AG04449 (cell line): ENCODE measurements at places on chromosomes 11 and 22.

- DNase-seq, result no peak
Observed at GRCh38 chr11:42412590-42412989, 899.2 kb upstream of the API5 start.

GRCh38 chr11:113689768-113690618 is 16.1 kb downstream of the TMPRSS5 start:
- DNase-seq, result no peak

DNA sequence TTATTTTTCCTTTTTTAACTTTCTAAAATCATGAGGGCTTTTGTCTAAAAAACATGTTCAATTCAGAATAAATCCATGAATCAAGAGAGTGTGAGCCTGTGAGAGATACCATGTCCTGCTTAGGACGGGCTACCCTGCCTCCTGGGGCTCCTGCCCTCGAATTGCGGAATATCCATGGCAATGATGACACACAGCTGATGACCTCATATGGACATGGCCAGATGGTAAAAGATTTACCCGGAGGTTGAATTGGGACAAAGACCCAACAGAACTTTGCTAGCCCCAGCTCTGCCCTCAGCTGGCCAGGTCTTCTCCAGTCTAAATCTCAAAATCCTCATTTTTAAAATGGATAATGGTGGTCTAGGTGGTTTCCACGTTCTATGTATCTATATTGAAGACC is 538.1 kb upstream of the API5 start:
- DNase-seq, result no peak

DNA sequence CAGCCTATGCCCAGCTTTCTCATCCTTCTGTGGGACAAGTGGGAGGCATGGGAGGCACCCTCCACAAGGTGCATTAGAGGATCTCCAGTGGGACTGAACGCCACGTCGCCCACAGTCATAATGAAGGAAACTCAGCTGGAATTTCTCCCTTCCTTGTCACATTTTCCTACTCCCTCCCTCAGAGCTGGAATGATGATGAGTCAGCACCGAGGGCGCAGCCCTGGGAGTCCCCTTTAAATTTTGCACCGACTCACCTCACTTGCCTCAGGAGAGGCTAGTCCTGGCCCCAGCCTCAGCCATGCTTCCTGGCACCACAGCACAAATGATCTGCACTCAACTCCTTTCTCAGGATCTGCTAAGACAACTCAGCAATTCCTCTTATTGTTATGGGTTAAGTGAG is 34.3 kb downstream of the DBX1 start:
- DNase-seq, result no peak

DNA sequence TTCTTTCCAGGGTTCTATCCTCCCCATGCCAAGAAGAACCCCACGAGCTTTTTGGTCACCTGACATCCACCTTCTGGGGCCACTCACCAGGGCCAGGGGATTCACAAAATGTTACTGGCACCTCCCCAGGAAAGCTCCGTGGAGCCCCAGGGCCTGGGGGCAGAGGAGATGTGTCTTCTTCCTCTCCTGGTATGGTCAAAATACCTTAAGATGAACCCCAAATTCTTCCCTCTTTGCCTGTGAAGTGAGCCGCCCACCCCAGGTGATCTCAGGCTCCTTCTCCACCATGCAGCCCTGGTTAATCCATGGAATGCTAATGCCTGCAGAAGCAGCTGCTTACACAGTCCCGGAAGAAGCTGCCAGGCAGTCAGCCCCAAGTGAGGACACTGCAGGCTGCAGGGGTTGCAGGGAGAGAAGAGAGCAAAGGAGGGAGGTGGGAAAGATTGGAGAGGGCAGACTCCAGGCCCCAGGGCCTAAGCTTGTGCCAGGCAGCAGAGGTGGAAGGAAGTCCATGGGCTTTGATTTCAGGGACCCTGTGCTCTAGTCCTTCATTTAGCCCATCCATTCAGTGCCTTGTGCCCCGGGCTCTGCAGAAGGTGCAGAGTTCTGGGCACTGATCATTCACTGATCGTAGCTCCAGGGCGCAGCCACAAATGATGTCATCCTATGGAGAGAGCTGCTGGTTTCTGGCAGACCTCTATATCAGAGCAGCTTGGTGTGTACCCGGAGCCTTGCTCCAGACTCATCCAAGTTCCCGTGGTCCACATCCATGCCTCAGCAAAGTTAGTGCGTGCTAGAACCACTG is 127.9 kb upstream of the NECTIN1 start:
- DNase-seq, result no peak

DNA sequence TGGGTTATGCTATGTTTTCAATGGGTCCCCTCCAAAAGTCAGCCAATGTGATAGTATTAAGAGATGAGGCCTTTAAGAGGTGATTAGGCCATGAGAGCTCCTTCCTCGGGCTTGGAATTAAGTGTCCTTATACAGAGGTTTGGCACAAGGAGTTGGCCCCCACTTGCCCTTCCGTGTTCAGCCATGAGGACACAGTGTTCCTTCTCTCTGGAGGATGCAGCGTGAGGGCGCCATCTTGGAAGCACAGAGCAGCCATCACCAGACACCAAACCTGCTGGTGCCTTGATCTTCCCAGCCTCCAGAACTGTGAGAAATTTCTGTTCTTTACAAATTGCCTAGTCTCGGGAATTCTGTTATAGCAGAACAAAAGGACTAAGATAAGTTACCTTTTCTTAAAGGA is 26.9 kb downstream of the POU2AF3 start:
- DNase-seq, result no peak

DNA sequence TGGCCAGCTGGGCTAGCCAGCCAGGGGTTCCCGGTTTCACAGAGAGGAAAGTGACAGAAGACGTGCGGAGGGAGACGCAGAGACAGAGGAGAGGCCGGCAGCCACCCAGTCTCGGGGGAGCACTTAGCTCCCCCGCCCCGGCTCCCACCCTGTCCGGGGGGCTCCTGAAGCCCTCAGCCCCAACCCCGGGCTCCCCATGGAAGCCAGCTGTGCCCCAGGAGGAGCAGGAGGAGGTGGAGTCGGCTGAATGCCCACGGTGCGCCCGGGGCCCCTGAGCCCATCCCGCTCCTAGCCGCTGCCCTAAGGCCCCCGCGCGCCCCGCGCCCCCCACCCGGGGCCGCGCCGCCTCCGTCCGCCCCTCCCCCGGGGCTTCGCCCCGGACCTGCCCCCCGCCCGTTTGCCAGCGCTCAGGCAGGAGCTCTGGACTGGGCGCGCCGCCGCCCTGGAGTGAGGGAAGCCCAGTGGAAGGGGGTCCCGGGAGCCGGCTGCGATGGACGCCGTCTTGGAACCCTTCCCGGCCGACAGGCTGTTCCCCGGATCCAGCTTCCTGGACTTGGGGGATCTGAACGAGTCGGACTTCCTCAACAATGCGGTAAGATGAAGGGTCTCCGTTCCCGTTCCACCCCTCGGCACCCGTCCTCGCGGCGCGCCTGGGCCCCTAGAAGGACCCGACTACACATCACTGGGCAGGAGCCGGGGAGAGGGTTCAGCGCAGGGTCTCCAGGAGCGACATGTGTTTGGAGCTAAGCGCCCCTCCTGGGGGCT is at the start of gene CREB3L1:
Gene CREB3L1 (plus strand): TSS at position 41 of the 765 bp plus-strand sequence. CDS start 450 bp downstream, at position 491.
- DNase-seq, result no peak

DNA sequence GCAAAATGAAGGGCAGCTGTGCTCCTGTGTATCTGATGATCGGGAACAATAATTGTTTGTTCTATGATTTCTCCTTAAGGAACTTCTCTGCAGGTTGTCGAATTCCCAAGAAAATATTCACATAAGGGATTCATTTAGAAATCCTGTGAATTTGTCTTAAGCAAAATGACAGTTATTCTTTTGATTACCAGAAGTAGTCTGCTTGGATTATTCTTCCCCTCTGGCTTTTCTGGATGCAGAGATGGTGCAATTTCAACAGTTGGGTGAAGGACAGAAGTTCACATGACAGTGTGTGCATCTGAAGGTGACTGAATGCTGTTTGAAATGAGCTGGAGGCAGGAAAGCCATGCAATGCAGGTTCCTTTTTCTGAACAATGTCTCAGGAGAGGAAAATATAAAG is 137.2 kb upstream of the MTMR2 start:
- DNase-seq, result no peak

DNA sequence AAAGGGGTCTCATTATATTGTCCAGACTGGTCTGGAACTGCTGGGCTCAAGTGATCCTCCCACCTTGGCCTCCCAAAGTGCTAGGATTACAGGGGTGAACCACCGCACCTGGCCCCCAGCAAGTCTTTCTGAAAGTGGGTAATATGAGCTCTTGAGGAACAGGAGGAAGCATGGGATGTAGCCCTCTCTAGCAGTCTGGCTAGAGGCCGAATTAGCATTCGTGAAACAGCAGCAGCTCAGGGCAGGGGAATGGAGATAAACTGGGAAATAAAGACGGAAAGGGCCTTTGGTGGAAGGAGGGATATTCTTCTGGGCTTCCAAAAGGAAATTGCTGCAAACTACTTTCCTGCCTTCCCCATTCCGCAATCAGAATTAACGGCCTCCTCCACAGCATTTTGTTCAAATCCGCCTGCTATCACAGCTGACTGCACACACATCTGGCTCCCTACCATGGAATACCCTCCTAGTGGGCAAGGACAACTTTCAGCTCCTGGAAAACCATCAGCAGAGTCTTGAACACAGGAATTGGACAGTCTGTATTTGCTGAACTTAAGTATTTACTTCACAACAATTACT is 44.3 kb downstream of the MICAL3 start:
- no peak for DNase-seq

GRCh38 chr11:116086426-116086825 is 582.2 kb upstream of the CADM1 start:
- no peak for DNase-seq

DNA sequence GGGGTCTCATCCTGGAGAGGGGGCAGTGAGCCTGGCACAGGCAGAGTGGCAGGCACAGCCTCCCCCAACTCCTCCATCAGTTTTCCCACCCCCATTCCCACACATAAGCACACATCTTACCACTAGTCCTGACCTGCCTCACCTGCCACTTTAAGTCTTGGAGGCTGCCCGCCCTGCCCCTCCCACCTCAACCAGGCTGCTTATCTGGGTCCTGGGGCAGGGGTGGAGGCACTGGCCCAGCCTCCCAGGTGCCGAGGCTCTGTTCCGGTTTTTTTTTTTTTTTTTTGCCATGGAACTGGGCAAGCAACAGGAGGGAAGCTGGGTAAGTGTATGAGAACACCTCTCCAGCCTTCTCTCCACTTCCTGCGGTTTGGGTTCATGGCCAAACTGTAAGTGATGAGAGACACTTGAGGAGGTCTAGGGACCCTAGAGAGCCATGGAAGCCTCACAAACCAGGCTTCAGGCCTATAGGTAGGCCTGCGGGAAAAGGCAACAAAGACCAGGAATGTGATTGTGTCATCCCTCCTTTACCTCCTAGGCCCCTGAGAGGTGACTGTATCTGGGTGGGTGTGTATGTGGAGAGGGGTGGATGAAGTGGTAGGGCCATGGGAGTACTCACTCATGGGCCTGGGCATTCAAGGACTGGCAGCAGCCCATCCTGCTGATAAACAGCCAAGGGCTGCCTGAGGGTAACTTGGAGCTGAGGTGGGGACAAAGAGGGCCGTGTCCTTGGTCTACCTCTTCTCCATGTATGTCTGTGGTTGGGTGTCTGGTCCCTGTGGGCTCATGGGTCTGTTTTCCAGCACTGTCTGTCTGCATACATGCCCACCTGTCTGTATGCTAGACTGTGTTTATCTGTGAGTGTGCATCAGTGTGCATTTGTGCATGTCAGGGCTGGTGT is 22.6 kb downstream of the PHLDB1 start:
- DNase-seq, result no peak
